Natural killer cell treated with Interleukin-12 subunit alpha and Interleukin-12 subunit beta and Interleukin-15 and Interleukin-18, amount 100 ng/mL, for 72 hours (primary cell): ENCODE measurements at places on chromosomes 7 and 10.

GRCh38 chr10:31929261-31930022 lies 811 bp upstream of the ARHGAP12 start:
- no peaks in the 10 kb centered on the region for H3K36me3 ChIP-seq
- no peak for DNase-seq
- peaks cover 31% of the 10 kb centered on the region for H3K4me1 ChIP-seq

GRCh38 chr7:1248916-1249581 lies 16.4 kb downstream of the UNCX start:
- H3K4me1 ChIP-seq: peaks cover 7% of the 10 kb centered on the region
- H3K27me3 ChIP-seq: peaks cover 35% of the 10 kb centered on the region
- H3K36me3 ChIP-seq: no peaks in the 10 kb centered on the region
- no peak overlapping the region for H3K27ac ChIP-seq

DNA sequence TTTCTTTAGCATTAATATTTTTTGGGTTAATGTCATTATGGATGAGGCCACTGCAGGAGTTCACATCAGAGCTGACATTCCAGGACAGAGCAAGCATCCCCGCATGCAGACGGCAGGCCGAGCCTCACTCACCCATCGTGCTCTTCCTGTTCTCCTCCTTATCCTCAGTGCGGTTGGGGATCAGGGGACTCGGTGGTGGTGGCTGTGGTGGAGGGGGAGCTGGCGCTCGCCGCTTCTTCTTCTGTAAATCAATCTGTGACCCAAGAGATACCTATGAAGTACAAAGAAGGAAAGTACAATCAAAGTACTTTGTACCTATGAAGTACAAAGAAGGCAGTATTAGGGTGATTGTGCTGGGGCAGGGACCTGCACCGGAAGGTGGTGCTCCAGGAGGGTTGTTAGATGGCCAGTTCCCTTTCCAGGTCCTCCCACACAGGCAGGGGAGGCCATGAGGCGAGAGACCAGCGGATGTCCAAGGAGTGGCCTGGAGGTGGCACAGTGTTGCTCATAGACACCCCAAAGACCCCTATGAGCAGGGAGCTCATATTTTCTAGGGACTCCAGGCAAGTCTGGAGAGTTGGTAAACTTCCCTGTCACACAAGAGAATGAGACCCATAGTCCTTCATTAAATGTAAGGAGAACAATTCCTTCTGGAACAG lies 231.4 kb downstream of the COBL start:
- no peaks in the 10 kb centered on the region for H3K4me1 ChIP-seq
- DNase-seq: no peak
- no peaks in the 10 kb centered on the region for H3K36me3 ChIP-seq
- no peak overlapping the region for H3K4me3 ChIP-seq

GRCh38 chr10:22491480-22491879 lies 146.2 kb downstream of the SPAG6 start:
- no peak overlapping the region for H3K27ac ChIP-seq

- H3K27me3 ChIP-seq: no peaks in the 10 kb centered on the region
- H3K36me3 ChIP-seq: peaks cover 6% of the 10 kb centered on the region
- no peaks in the 10 kb centered on the region for H3K4me1 ChIP-seq
- no peak overlapping the region for H3K4me3 ChIP-seq
These were observed 1017.6 kb downstream of the TYW1 start for GRCh38 chr7:68014031-68014736.

DNA sequence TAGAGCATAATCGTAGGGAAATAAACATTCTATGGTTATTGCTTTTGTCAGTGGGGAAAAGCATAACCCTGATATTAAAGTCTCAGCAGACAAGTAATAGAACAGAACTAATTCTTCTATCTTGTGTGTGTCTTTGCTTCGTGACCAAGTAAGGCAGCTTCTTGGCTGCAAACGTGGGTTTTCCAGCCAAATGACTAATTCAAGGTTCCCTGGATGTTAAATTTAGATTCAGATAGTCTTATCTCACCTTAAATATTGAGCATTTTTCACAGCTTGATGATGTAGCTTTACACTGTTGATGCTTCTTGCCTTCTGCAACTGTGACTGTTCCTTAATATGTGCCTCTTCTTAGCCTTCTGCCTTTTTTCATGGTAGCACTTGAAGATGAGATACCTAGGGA lies 113.0 kb downstream of the EXOC4 start:
- no peak overlapping the region for H3K27ac ChIP-seq
- H3K36me3 ChIP-seq: peaks cover 4% of the 10 kb centered on the region
- no peaks in the 10 kb centered on the region for H3K27me3 ChIP-seq
- DNase-seq: no peak
- peaks cover 28% of the 10 kb centered on the region for H3K4me1 ChIP-seq
- H3K4me3 ChIP-seq: no peak overlapping the region

GRCh38 chr7:21125297-21125696 lies 302.6 kb upstream of the SP4 start:
- H3K4me1 ChIP-seq: no peaks in the 10 kb centered on the region
- peaks cover 13% of the 10 kb centered on the region for H3K27me3 ChIP-seq

- no peaks in the 10 kb centered on the region for H3K36me3 ChIP-seq
- peaks cover 2% of the 10 kb centered on the region for H3K4me1 ChIP-seq
- peaks cover 18% of the 10 kb centered on the region for H3K27me3 ChIP-seq
These were observed 2.5 kb downstream of the TMEM178B start for GRCh38 chr7:141076377-141076776.

DNA sequence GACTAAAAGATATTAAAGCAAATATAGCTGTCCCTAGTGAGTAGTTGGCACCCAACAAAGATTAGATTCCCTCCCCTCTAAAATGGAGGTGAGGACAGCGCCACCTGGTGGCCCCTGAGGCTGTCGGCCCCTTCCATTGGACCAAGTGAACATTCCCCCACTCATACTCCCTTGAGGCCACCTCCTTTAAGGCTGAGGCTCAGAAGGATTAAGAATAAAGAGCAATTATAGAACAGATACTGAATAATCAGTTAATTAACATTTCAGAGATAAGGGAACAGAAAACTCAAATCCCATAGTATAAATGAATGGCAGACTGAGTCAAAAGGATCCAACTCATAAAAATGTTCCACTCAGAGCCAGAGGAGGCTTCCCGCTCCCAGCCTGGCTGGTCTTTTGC lies 130.4 kb upstream of the GHITM start:
- H3K4me1 ChIP-seq: no peaks in the 10 kb centered on the region
- peaks cover 24% of the 10 kb centered on the region for H3K27me3 ChIP-seq
- no peak overlapping the region for H3K4me3 ChIP-seq
- no peak for DNase-seq
- no peaks in the 10 kb centered on the region for H3K36me3 ChIP-seq

GRCh38 chr7:36286226-36286625 lies 103.4 kb upstream of the ANLN start:
- peak overlapping the region; percentile 85 for H3K4me3 ChIP-seq
- no peak for DNase-seq
- H3K27ac ChIP-seq: peak overlapping the region; percentile 87
- no peaks in the 10 kb centered on the region for H3K36me3 ChIP-seq
- peaks cover 58% of the 10 kb centered on the region for H3K4me1 ChIP-seq

DNA sequence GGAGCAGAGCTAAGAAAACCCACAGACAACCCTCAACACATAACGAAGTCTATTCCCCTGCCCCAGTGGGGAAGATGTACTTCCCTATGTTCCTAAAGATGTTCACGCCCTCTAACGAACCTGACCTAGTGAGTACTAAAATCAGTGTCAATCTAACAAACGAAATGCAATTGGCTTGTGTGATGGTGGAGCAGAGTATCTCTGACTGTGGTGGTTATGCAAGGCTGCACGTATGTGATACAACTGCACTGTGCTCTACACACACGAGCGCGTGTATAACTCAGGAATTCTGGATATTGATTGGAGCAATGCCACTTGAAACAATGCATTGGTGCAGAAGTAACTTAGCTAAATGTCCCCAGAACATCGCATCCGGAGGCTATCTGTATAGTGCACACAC lies 1.3 kb downstream of the ANKRD16 start:
- H3K4me3 ChIP-seq: peak overlapping the region; percentile 87
- peak overlapping the region; percentile 56 for H3K27ac ChIP-seq
- peaks cover 17% of the 10 kb centered on the region for H3K36me3 ChIP-seq

- H3K4me3 ChIP-seq: no peak overlapping the region
- no peak for DNase-seq
- H3K36me3 ChIP-seq: no peaks in the 10 kb centered on the region
- no peaks in the 10 kb centered on the region for H3K4me1 ChIP-seq
- no peak overlapping the region for H3K27ac ChIP-seq
These were observed 183.0 kb downstream of the THSD7A start for GRCh38 chr7:11648980-11649379.

DNA sequence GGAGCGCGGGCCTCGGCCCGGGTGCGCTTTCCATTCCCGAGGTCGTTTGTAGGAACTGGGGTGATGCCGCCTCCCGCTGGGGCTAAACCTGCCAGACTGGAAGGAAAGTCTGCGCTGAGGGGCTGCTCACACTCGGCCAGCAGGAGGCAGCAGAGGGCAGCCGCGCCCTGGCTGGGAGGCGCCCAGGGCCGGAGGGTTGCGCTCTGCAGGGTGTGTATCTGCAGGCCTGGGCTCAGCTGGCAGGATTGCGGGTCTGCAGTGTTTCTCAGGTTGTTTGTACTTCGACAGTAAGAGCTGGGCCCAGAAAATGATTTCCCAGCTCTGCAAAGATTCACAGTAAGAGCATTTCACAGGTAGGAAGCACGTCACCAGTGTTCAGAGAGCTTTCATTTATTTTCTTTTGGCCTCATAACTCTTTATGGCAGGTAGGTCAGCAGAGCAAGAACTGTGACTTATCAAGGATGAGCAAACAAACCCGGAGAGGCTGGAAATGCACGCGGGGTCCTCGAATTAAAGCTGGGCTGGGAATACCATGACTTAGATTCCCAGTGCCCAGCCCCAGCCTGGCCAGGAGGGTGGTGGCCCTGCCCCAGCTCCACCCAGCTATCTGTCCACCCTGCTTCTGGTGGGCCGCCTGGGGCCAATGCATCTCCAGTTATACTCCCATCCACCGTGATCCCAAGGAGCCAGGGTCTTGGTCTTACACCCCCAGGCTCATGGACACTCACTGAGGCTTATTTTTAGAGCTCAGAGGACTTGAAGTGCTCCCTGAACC lies 15.2 kb upstream of the PPP2R2D start:
- no peak overlapping the region for H3K27ac ChIP-seq
- DNase-seq: peak; percentile 87
- H3K27me3 ChIP-seq: no peaks in the 10 kb centered on the region
- H3K4me1 ChIP-seq: no peaks in the 10 kb centered on the region

- no peaks in the 10 kb centered on the region for H3K4me1 ChIP-seq
- peaks cover 7% of the 10 kb centered on the region for H3K36me3 ChIP-seq
- no peaks in the 10 kb centered on the region for H3K27me3 ChIP-seq
These were observed 181.3 kb upstream of the FOXK1 start for GRCh38 chr7:4500812-4501211.

DNA sequence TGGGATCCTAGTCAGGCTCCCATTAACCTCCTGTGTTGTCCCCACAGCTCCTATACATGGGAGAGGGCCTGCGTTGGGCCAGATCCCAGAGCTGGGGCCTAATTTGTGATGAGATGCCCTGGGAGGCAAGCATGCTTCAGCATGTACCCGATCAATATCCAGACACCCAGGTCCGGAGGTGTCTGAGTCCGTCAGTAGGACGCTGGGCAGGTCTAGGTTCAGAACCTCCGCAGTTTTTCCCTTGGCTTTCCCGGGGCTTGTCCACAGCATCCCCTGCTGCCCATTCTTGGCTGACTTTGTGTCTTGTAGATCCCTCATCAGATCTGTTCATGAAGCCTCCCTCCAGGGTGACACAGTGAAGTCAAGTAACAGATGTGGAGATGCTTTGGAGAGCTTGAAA lies 32.7 kb upstream of the RBAK start:
- no peak overlapping the region for H3K4me3 ChIP-seq
- H3K27me3 ChIP-seq: no peaks in the 10 kb centered on the region
- peaks cover 4% of the 10 kb centered on the region for H3K4me1 ChIP-seq
- peaks cover 26% of the 10 kb centered on the region for H3K36me3 ChIP-seq

DNA sequence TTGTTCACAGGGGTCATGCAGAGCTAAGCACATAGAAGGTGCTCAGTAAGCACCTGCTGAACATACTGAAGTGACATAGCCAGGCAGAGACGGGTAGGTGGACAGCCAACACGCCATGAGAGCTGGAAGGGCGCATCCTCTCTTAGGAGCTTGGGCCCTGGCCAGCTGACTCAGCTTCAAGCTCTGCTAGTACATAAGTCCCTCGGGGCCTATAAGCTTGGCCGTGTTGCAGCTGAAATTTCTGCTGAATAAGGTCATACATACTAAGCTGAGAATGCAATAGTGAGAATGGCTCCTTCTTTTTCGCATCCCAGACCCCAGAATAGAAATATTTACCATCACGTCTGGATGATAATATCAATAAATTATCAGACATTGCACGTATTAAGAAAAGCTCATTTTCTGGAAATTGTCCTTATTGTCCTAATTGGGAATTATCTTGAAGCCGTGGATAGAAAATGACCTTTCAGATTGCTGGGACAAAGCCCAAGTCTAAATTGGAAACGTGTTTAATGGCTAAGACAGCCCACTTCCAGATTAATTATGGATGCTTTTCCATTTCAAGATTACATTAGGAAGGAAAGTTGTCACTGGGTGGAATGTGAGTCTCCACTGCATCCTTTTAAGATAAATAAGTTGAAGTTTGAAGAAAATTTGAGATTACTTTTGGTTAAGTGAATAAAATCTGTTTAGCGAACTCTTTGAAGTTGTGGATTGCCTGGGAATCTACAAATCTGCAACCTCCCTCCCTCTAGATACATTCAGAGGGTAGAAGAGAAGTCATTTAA lies 287.1 kb upstream of the C7orf33 start:
- H3K4me3 ChIP-seq: no peak overlapping the region
- no peaks in the 10 kb centered on the region for H3K27me3 ChIP-seq
- no peak for DNase-seq
- H3K27ac ChIP-seq: no peak overlapping the region

GRCh38 chr10:77799352-77799751 lies 127.2 kb downstream of the DLG5 start:
- no peaks in the 10 kb centered on the region for H3K27me3 ChIP-seq
- peaks cover 17% of the 10 kb centered on the region for H3K36me3 ChIP-seq
- H3K4me3 ChIP-seq: peak overlapping the region; percentile 58
- peaks cover 47% of the 10 kb centered on the region for H3K4me1 ChIP-seq
- peak overlapping the region; percentile 94 for H3K27ac ChIP-seq

- H3K36me3 ChIP-seq: no peaks in the 10 kb centered on the region
- no peaks in the 10 kb centered on the region for H3K4me1 ChIP-seq
- no peaks in the 10 kb centered on the region for H3K27me3 ChIP-seq
These were observed 175.2 kb downstream of the CTTNBP2 start for GRCh38 chr7:117698018-117698417.

- no peaks in the 10 kb centered on the region for H3K4me1 ChIP-seq
- H3K36me3 ChIP-seq: peaks cover 8% of the 10 kb centered on the region
- H3K27me3 ChIP-seq: no peaks in the 10 kb centered on the region
- H3K27ac ChIP-seq: no peak overlapping the region
These were observed 427.0 kb upstream of the VSTM2A start for GRCh38 chr7:54115028-54115763.

- H3K36me3 ChIP-seq: no peaks in the 10 kb centered on the region
- H3K27ac ChIP-seq: no peak overlapping the region
- DNase-seq: no peak
- H3K27me3 ChIP-seq: peaks cover 3% of the 10 kb centered on the region
These were observed 107.7 kb upstream of the EEPD1 start for GRCh38 chr7:36045326-36045725.

- no peak overlapping the region for H3K27ac ChIP-seq
- H3K27me3 ChIP-seq: no peaks in the 10 kb centered on the region
- peaks cover 9% of the 10 kb centered on the region for H3K4me1 ChIP-seq
These were observed 9.0 kb downstream of the IQCE start for GRCh38 chr7:2567679-2568278.
